ENCODE measurements at places on chromosomes 3 and 15.

- DNase-seq = no peak
Measured at GRCh38 chr15:48645558-48646330, at the start of gene FBN1. Gene FBN1 (minus strand): TSS chr15:48645709. CDS start chr15:48644769, 940 bp downstream.

GRCh38 chr3:168051531-168052471 lies 43.9 kb downstream of the GOLIM4 start:
- no peak for DNase-seq

- no peak for DNase-seq
Measured at GRCh38 chr3:169246158-169246557, 417.4 kb downstream of the MECOM start.

- no peak for DNase-seq
Measured at GRCh38 chr15:59516655-59517461, 78.9 kb downstream of the FAM81A start.

- no peak for DNase-seq
Measured at GRCh38 chr15:57943171-57943570, 122.3 kb downstream of the ALDH1A2 start.

DNA sequence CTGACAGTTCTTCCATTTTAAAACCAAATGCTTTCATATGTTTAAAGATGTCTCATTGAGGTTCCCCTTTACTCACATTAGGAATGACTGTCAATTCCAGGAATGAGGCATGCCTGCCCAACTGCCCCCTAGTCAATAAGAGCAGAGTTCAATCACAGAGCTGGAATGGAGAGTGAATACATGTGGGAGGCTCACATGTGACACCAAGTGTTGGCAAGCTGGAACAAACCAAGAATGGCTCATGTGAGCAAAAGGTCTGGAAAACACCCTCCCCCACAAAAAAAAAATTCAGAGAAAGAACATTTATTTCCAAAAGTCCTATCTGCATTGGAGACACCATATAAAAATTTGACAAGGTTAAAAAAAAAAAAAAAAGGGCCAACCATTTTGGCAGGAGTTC lies 3.7 kb downstream of the PBRM1 start:
- DNase-seq = no peak

- DNase-seq = no peak
Measured at GRCh38 chr15:33377204-33377603, 66.4 kb downstream of the RYR3 start.

- no peak for DNase-seq
Measured at GRCh38 chr3:69320871-69321271, 65.0 kb downstream of the FRMD4B start.

- DNase-seq = no peak
Measured at GRCh38 chr15:35843498-35843897, 297.5 kb upstream of the DPH6 start.

- DNase-seq = no peak
Measured at GRCh38 chr15:68334661-68335124, 57.1 kb downstream of the FEM1B start.

- DNase-seq = no peak
Measured at GRCh38 chr3:78906245-78906644, 861.6 kb downstream of the ROBO1 start.

- no peak for DNase-seq
Measured at GRCh38 chr3:31102196-31102879, 207.9 kb upstream of the GADL1 start.

DNA sequence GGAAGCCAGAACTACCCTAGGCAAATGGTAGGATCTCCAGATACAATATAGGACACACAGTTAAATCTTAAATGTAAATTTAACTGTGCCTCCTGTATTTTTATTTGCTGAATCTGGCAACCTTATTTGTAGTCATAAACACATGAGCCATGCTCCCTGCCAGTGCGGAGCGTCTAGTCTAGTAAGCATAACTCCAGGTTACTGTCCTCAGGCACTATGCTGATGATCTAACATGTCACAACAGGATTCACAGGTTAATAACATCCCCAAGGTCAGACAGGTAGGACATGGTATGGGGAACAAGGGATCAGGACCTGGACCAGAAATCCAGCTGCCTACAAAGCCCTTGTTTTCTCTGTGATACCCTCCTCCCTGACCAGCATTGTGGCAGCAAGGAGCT lies 305.1 kb downstream of the CACNA2D3 start:
- DNase-seq = no peak

DNA sequence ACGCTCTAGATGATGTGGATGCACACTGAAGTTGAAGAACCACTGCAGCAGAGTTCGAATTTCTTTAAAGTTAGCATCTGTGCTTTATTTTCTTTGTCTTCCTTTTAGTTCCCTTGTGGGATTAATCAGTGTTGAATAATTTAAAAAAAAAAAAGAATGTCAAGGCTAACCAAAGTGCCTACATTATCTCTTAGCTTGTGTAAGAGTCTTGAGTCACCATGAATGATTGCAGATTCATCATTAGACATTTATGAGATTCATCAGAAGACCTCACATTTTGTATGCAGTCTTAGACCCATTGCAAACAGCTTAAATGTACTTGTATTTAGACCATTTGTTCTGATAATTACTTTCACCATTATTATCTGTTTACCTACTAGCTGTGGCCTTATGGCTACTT lies 182.2 kb downstream of the FNDC3B start:
- no peak for DNase-seq

- DNase-seq = peak; percentile 8
Measured at GRCh38 chr3:59809710-59810444, 760.1 kb upstream of the CFAP20DC start.

GRCh38 chr3:87727783-87728182 lies 331.0 kb downstream of the CGGBP1 start:
- DNase-seq = no peak

GRCh38 chr15:57306161-57306943 lies 70.0 kb upstream of the CGNL1 start:
- peak; percentile 77 for DNase-seq

- DNase-seq = no peak
Measured at GRCh38 chr3:53815651-53816050, 30.6 kb downstream of the CHDH start.

DNA sequence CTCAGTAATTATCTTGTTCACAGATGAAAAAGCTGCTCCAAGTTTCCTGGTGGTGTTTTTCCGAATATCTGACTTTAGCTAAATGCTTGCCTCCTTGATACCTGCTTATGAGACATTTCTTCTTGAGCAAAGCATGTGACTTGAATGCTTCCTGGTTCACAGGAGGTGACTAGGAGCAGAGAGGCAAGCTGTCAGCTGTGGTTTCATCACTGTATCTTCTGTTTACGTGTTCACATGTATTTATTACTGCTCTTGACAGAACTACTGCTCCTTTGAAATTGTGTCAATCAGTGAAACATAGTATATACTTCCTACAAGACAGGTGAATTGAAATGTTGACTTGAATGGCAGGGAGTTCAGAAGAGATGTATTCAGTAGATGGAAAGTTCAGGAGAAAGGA lies 8.9 kb upstream of the SPPL2A start:
- DNase-seq = peak; percentile 27

GRCh38 chr3:183283886-183284285 lies 30.8 kb downstream of the B3GNT5 start:
- DNase-seq = no peak

DNA sequence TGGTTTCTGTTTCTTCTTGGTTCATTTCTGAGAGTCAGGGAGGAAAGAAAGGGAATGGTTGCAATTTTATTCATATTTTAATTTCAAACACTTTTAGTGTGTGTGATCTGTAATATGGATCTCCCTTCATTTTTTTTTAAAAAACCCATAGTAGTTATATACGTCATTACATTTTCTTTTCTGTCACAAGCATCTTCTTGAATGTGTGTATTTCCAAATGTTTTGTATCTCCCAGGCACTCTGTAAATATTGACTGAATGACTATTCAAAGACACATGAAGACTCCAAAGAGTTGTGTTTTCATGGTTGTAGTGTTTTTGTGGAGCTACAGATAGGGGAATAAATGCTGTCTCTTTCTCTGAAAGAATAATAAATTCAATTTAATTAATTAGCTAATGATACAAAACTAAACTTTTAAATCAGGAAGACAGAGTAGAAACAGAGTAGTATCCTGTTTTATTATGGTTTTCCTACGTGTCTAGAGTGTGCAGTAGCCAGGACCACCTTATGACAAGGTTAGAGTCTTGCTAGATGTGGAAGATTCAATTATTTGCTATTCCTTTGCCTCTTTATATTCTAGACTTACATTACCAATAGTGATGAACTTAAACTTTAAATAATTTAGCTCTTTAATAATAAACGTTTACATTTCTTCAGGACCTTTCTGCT lies 35.5 kb downstream of the NECTIN3 start:
- no peak for DNase-seq

Data from CD4-positive, alpha-beta T cell treated with Interleukin-10 for 1 hour (primary cell).